ELR (cell line): ENCODE measurements at places on chromosomes 2 and 18.

- DNase-seq: peak; percentile 4
These were observed 849.1 kb upstream of the CHAC2 start for GRCh38 chr2:52918551-52918950.

DNA sequence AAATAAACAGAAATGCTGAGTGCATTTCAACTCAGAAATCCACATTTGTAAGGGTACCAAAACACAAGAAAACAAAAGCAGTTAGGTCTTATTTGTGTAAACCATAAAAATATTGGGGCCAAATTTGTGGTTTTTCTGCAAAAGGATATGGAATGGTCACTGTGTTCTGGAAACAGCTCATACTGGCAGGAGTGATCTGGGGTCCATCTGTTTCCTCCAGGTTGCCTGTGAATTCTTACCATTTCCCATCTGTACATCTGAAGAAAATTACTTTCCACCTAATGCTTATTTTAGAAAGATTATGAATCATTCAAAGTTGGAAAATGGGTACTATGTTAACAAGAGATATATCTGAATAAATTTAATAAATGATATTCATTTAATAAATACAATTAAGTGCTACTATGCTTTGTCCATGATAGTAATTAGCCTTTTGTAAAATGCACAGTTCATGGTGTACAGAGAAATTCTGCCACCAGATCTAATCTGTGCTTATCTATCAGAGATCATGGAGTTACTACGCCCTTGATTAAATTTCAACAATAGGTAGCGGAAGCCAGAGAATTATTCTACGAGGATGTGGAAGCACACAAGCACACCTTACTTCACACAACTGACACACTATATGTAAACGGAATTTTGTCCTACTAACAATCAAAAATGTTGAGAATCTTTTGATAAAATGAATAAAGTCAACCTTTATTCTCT lies 10.9 kb downstream of the ALS2 start:
- no peak for DNase-seq

DNA sequence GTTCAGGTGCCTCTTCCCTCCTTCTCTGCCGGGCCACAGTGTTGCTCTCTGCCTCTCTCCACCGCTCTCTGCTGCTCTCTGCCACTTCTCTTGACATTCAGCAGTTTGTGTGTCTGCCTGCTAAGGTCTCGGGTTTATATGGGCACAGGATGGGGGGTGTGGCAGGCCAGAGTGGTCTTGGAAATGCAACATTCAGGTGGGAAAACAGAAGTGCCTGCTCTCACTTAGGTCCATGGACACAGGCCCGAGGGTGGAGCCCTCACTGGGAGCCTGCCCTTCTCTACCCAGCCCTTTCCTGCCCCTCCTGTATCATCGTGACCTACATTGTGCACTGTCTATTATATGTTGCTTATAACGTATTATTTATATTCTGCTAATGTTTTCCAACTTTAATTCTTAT lies 120.8 kb upstream of the TMEM18 start:
- no peak for DNase-seq

DNA sequence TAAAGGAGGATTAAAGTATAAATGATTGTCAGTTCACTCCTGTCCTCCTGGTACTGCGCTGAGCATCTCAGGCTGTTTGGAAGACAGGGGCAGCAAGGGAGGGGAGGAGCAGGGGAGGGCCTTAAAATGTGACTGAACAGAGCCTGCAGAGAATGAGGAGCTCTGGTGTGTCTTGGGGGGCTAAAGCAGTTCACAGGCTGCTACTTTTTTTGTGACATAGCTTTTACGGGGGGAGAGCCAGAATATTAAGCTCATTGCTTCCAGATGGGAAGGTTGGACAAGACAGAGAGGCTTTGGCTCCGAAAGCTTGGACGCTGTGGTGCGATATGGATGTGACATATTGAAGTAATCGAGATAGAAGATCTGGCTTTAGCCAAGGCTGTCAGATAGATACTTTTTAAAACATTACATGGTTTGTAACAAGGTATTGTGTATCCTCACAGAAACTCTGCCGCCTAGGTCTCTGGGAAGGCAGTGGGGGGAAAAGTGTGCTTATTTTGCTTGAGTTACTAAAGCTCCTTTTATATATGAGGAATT lies 40.5 kb downstream of the RDH14 start:
- DNase-seq: no peak

DNA sequence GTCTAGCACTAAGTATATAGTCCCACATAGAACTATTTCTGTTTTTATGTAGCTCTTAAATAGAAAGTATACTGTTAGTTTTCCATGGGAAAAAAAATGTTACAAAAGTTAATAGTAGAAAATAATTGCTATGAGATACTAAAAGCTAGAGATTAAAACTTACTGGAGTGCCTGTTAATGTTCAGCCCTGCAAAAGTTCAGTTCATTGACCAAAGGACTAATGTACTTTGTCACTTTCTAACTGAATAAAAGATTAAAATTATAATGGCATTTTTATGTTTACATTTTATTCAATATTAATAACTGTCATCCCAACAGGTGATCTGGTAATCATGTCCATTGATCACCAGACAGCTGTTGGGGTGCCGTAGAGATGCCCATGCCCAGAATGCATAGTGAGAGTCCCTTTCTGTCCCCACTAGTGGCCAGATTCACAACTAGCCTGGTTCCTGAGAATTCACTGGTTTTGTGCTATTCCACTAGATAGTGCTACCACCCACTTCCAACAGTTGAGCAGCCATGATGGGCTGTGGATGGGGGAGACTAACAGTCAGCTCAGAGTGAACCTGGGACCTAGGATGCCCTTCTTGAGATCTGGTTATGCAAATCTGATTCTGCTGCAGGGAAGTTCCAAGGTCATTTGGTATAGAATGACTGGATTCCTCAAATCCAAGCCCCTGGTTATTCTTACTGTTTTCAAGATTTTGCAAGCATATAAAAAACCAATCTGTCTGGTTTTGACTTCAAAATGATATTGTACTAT lies 57.8 kb downstream of the AFTPH start:
- DNase-seq: no peak

- no peak for DNase-seq
These were observed 107.9 kb downstream of the PTGR3 start for GRCh38 chr18:75100832-75101630.
